Upper lobe of right lung (tissue), 1 donor: ENCODE measurements at places on chromosomes 13 and 19. TPM values are rescaled to one million over a fixed set of nuclear protein-coding genes. Genes with fewer than 3 reads are reported as not detected.
A peak's percentile ranks its signal among the peaks of the same experiment; 100 is the strongest.

- no peak for DNase-seq
These were observed 706.4 kb upstream of the SLC10A2 start for GRCh38 chr13:103772576-103772975.

- DNase-seq = peak; percentile 50
These were observed 45.3 kb downstream of the KLF2 start for GRCh38 chr19:16369664-16370576.

Gene PTGIR
- 12.6 TPM for total RNA-seq

Gene CEACAM18
- total RNA-seq = not detected

Gene STAP2
- total RNA-seq = 16.1 TPM
